Central memory CD8-positive, alpha-beta T cell (primary cell): ENCODE measurements at places on chromosomes 2 and 18.

- DNase-seq: no peak
Observed at GRCh38 chr2:127187831-127188230, 32.3 kb downstream of the CYP27C1 start.

GRCh38 chr2:8196316-8196715 lies 485.5 kb upstream of the ID2 start:
- no peak for DNase-seq

- DNase-seq: no peak
Observed at GRCh38 chr2:100013892-100014677, 128.3 kb downstream of the AFF3 start.

GRCh38 chr18:63545000-63545399 lies 2.8 kb downstream of the SERPINB12 start:
- DNase-seq: no peak

DNA sequence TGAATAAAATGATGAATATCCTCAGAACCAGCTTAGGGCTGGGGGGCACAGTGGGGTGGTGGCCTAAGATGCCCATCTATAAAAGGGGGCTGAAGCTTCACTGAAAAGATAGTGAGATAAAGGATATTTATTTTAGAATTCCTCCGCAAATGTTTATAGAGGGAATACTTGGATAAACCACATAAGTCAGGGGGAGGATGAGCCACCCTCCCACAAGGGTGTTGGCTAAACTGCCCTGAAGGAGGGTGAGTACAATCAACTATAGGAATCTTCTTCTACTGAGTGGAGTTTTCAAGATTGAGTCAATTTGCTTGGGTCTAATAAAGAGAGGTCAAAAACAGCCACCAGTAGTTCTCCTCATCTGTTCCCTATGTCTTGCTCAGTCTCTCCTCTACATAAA lies 114.5 kb upstream of the TANK start:
- DNase-seq: no peak

- no peak for DNase-seq
Observed at GRCh38 chr2:232030229-232030628, 68.7 kb downstream of the DIS3L2 start.

- no peak for DNase-seq
Observed at GRCh38 chr18:43847164-43848091, 570.1 kb upstream of the SYT4 start.

DNA sequence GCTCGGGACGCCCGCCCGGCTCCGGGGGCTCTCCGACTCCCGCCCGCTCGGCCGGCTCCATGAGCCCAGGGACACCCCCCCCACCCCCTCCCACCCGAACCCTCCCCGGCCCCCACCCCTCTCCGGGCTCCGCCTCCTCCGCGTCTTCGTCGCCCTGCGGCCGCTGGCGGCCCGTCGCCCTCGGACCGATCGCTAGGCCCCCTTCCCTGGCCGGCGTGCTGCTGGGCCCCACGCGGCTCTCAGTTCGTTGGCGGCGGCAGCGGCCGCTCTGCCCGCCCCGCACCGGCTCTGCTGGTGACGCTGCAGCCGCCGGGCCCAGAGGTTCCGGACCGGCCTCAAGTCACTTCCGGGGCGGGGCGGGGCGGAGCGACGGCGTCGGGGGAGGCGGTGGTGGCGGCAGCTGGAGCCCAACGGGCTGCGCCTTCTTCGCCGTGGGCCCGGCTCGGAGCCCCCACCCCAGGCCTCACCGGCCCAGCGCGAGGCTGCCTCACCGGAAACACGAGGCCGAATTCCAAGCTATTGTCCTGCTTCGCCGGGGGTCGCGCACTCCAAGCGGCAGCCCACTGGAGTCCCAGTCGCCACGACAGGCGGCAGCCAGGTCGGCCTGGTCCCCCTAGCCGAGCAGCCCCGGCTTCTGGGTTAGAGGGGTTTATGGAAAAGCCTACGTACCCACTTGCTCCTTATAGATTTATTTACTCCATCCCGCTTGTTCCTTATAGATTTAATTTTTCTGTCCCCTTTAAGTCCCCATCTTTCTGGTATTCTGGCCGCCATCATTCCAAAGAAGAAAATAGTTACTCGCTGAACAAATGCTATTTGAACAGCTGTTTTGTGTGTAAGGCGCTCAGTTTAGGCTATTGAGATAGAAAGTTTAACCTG lies at the start of gene PSME4:
Gene PSME4, minus strand, starts transcription at position 270 of the 879 bp plus-strand sequence. Its CDS starts 209 bp downstream, at position 61.
- DNase-seq: peak; percentile 88
